Endothelial cell (in vitro differentiated cells): ENCODE measurements at places on chromosomes 6 and 20. TPM values are rescaled to one million over a fixed set of nuclear protein-coding genes. Genes with fewer than 3 reads are reported as not detected.

Gene BTN1A1
- 1.4 TPM for total RNA-seq

Gene EDEM2
- total RNA-seq: 43.5 TPM

Gene KCNK15
- not detected for total RNA-seq

Gene IP6K3
- not detected for total RNA-seq

Gene PPP1R16B
- total RNA-seq: 46.9 TPM

Gene VWA7
- 0.74 TPM for total RNA-seq

Gene PRSS35
- total RNA-seq: 1.3 TPM

Gene C20orf202
- 0.92 TPM for total RNA-seq

Gene TFEB
- total RNA-seq: 10.4 TPM

Gene KCNQ5
- 0.08 TPM for total RNA-seq

Gene CALHM5
- 7.2 TPM for total RNA-seq

Gene VPS16
- 43.3 TPM for total RNA-seq

Gene ZFP57
- 1.0 TPM for total RNA-seq

Gene CD109
- total RNA-seq: 60.2 TPM

Gene SEL1L2
- not detected for total RNA-seq
